ENCODE measurements at places on chromosomes 16 and 17. TPM values are rescaled to one million over a fixed set of nuclear protein-coding genes. Genes with fewer than 3 reads are reported as not detected.
A peak's percentile ranks its signal among the peaks of the same experiment; 100 is the strongest.

The ARL16 gene
- total RNA-seq: 30.0 TPM

The NEK8 gene
- total RNA-seq: 52.3 TPM

- DNase-seq: no peak
Observed at GRCh38 chr17:27490391-27490790, 34.1 kb downstream of the KSR1 start.

GRCh38 chr17:34302636-34303035 lies 16.6 kb upstream of the CCL8 start:
- no peak for DNase-seq

DNA sequence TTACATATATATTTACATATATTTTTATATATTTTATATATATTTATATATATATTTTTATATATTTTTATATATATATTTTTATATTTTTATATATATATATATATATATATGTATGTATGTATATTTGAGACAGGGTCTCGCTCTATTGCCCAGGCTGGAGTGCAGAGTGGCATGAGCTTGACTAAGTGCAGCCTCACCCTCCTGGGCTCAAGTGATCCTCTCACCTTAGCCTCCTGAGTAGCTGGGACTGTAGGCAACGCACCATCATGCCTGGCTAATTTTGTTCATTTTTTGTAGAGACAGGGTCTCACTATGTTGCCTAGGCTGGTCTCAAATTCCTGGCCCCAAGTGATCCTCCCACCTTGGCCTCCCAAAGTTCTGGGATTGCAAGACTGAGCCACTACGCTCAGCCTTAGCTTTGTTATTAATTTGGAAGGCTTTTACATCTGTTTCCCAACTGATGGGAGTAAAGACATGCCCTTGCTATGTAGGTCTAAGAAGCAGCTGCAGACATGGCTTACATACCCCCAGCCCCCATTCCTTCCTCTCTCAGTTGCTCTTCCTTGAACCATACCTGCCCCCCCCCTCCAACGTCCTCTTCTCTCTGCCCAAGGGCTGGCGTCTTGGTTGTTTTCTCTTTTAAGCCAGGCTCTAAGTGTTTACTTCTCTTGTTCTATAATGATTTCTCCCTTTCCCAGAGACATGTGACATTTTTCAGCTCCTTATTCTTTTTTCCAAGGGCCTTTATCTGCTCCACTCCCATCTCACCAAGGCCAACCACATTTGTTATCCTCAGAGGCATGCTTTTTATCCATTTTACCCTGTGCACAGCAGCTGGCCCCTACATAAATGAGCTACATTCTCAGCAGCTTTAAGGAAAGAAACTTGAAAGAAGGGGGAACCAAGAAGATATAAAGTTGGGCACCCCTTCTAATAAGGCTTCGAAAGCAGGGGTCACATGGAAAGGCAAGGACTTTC lies 64.2 kb upstream of the ATF7IP2 start:
- DNase-seq: no peak

The TP53TG3C gene
- total RNA-seq: not detected

- peak; percentile 69 for DNase-seq
Observed at GRCh38 chr17:31495022-31495885, 103.8 kb downstream of the RAB11FIP4 start.

DNA sequence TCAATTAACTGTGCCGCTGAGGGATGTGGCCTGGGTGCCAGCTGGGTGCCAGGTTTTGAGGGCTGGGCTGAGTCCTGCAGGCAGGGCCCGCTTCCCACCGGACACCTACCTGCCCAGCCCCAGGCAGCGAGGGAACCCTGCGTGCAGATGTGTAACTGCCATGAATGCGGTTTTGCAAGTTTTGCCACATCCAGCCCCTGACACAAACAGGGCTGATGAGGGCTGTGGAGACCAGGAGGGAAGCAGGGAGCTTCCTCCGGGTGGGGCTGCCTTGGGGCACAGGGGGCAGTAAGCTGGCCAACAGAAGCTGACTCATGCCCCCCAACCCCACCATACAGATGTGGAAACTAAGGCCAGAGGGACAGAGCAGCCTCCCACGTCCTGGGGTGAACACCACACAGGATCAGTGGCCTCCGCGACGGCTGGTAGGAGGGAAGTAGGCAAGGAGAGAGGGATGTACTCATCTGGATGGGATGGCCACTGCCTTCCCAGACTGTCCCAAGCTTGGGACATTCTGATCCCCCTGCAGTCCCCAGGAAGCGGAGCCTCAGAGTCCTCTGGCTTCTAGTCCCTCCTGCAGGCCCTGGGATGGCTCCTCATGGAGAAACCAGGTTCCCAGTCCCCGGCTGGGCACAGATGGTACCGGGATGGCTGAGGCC lies 1.6 kb downstream of the UBALD1 start:
- no peak for DNase-seq

DNA sequence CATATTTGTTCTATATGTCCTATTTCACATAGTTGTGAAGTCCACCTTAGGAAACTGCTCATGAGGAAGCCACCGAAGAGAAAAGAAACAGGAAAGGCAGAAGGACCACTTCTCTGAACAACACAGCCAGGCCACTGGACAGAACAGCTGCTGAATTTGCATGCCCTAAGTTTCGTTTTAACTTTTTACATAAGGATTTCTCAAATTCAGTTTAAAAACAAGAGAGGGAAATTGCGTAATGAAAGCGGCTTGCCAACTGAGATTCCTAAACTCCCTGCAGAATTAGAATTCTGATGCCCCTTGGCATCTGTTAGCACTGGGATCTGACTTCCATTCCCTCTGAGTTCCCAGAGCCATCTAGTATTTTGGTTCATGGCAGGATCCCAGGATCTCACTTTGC lies 5.0 kb upstream of the CCL8 start:
- DNase-seq: no peak

The LASP1 gene
- 117 TPM for total RNA-seq

DNA sequence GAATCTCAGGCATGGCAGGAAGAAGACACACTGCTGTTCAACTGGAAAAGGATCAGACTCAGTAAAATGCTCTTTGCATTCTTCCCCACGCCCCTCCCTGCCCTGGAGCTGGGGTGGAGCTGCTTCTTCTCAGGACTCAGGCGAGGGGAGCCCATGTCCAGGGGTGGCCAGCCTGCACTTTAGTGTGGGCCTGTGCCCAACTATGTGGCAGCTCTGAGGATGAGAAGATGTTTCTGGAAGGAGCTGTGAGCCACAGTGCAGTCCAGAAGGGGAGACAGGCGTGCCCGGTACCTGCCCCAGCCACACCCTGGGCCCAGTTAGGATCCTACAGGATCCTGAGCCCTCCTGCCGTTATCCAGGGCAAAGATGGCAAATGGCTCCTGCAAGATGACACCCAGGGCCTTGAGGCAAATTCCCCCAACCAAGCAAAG lies 120.3 kb downstream of the ANKRD11 start:
- DNase-seq: no peak

- DNase-seq: no peak
Observed at GRCh38 chr16:78903843-78904242, 696.7 kb downstream of the MAF start.

DNA sequence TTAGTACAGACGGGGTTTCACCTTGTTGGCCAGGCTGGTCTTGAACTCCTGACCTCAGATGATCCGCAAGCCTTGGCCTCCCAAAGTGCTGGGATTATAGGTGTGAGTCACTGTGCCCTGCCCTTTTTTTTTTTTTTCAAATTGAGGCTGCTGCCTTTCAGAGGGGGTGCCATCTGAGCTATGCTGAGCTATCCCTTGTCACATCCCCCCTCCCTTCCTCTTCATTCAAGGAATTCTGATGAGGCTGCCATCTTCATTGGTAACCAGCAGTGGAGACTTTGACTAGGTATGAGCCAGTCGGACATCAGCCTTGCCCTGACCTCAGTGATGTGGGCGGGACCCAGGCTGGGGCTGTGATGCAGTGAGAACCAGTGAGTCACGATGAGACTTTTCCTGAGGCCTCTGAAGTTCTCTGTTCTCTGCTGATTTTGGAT lies 24.4 kb upstream of the GPT2 start:
- DNase-seq: peak; percentile 59

GRCh38 chr16:31050280-31051030 lies 17.1 kb downstream of the STX4 start:
- DNase-seq: no peak

GRCh38 chr17:81277421-81277820 lies 17.7 kb downstream of the SLC38A10 start:
- DNase-seq: peak; percentile 32

The ARL5C gene
- not detected for total RNA-seq

- DNase-seq: no peak
Observed at GRCh38 chr17:681738-682529, 32.7 kb downstream of the VPS53 start.

The DRC3 gene
- total RNA-seq: not detected

The CHD9 gene
- total RNA-seq: 54.9 TPM

GRCh38 chr17:76623271-76624146 lies 20.0 kb downstream of the ST6GALNAC1 start:
- DNase-seq: peak; percentile 81

DNA sequence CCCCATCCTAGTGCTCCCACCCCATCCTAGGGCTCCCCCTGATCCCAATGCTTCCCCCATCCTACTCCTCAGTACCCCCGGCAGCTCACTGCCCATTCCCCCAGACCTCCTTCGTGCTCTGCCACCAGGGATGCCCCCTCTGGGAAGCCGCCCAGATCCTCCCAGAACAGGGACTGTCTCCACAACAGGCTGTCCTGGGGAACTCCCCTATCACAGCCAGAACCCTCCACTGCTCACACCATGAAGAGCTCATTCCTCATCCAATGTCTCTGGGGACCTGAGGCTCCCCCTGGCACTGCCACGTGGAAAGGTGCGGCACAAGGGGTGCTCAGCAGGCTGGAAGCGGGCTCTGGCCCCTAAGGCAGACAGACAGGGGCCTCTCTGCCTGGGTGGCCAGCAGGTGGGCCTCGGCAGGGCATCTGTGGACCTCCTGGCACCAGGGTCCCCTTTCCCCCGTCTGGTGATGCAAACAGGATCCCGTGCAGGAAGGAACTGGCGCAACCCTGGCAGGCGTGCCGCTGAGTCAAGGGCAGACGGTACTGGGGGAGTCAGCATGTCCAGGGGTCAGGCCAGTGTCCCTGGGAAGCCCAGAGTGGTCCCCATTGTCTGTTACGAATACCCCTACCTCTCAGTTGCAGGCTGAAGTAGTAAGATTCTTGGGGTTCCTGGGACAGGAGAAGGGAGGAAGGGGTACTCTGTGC lies 14.8 kb upstream of the PVALEF start:
- DNase-seq: peak; percentile 27

DNA sequence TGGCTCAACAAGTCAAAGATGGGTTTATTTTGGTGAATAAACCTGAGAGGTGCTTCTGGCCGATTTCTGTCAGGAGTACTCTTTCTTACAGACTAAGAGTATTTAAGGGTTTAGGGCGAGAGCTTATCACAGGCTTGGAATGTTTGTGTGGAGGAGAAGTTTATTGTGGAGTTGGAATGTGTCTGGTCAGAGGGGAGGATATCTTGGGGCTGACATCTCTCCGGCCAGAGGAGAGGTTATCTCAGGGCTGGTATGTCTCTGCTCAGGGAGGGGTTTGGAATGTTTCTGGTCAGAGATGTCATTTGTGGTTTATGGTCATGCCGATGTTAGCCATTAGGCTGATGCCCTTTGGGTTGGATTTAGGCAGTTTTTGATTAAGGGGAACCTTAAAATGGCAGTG lies 236.4 kb upstream of the EEF2KMT start:
- DNase-seq: no peak

- no peak for DNase-seq
Observed at GRCh38 chr16:69880640-69881133, 70.4 kb upstream of the CLEC18A start.

DNA sequence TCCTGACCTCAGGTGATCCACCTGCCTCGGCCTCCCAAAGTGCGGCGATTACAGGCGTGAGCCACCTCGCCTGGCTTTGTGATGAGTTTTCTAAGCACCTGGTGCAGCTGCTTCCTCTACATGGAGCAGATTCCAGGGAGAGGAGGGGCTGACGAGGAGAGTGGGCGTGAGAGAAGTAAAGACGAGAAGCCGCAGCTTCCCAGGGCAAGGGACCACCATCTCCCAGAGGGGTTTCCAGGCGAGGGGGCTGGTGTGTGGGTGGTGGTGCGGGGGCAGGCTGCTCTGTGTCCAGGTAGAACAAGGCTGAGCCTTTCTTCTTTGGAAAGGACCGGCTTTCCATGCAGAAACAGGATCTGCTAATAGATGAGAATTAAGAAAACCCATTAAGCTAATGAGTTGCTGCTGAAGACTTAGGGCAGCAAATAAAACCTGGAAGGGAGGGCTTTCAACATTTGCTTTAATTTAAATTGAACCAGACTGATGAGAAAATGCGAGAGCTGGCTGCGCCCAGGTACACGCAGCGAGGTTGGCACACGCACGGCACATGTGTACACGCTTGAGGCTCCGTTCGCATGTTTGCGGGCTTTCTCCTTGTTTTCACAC lies 236.7 kb downstream of the RBFOX3 start:
- no peak for DNase-seq

The HID1 gene
- 30.2 TPM for total RNA-seq
